Activated T-helper 17 cell treated with anti-CD3 and anti-CD28 coated beads, Interleukin-2, amount 50 U/mL, for 72 hours (primary cell): ENCODE measurements at places on chromosomes 3 and 15. TPM values are rescaled to one million over a fixed set of nuclear protein-coding genes. Genes with fewer than 3 reads are reported as not detected.
A peak's percentile ranks its signal among the peaks of the same experiment; 100 is the strongest.

DNA sequence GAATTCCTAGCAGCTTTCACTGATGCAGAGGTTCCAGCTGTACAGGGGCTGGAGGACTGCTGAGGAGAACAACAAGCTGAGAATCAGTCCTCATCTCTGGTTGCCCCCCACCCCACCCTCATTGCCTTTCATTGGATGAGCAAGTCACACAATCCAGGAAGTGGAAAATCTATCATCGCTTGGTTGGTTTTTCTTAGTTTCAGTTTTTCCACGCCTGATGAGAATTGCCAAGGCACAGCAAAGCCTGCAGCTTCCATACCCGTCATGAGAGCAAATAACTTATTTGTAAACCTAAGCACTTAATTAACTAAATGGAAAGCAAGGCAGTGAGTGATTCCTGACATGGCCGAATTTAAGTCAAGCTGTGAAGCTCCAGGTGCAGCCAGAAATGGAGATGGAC, 21.4 kb upstream of the LIPC start:
- no peaks in the 10 kb centered on the region for H3K27me3 ChIP-seq
- H3K4me1 ChIP-seq: peaks cover 4% of the 10 kb centered on the region
- peak; percentile 55 for ATAC-seq
- peak overlapping the region; percentile 84 for H3K27ac ChIP-seq
- peak overlapping the region; percentile 78 for H3K4me3 ChIP-seq

DNA sequence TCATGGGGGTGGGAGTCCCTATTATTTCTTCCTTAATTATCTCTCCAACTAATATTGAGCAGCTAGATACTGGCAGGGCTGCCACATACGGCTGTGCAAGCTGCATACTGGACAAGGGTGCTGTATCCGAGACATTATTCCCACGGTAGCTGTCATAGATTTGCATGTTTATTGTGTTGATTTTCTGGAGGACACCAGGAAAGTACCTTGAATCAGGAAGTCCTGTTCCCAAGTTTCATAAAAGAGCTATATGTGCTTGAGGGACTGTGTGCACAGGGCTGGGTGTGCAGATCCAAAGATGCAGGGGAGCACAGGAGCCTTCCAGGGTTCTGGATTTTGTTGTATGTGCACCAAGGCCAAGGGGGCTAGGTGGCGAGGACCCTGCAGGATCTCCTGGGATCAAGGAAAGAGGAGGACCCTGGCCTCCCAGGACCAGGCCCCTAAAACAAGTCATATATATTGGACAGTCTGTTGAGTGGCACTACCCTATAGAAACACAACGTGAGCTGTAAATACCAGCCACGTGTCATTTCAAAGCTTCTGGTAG, 119.2 kb upstream of the ALDH1A3 start:
- no peaks in the 10 kb centered on the region for H3K4me1 ChIP-seq
- H3K27ac ChIP-seq: no peak overlapping the region
- H3K36me3 ChIP-seq: no peaks in the 10 kb centered on the region
- no peak for ATAC-seq
- peaks cover 31% of the 10 kb centered on the region for H3K27me3 ChIP-seq

DNA sequence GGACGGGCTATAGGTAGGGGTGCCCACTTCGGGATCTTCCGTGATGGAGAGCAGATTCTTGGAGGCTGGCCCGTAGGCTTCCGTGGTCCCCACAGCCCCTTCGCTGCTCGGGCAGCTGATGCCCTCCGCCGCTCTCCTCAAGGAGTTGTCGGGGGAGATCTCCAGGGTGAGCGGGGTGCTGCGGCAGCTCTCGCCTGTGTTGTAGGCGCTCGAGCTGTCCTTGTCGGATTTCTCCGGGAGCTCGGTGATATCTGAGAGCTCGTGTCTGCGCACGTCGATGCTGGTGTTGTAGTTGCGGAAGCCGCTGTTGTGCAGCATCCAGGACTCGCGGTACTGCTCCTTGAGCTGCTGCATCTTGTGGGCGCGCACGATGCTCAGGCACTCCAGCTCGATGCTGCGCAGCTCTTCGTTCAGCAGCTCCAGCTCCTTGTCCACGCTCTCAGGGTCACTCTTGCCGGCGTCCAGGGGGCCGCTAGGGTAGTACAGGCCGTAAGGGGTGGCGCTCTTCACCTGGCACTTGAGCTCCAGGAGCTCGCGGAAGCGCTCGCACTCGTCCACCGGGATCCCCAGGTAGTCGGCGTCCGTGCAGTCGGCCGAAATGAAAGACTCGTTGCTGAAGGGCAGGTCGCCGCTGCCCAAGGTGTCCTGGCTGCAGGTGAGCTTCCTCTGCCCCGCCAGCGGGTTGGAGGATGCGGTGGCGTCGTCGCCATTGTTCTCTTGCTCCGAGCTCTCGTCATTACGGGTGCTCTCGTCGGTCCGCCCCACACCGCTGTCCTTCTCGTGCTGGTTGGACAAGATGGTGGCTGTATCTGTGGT, 240.4 kb downstream of the PDZRN3 start:
- ATAC-seq: no peak
- no peaks in the 10 kb centered on the region for H3K4me1 ChIP-seq
- H3K27me3 ChIP-seq: no peaks in the 10 kb centered on the region

DNA sequence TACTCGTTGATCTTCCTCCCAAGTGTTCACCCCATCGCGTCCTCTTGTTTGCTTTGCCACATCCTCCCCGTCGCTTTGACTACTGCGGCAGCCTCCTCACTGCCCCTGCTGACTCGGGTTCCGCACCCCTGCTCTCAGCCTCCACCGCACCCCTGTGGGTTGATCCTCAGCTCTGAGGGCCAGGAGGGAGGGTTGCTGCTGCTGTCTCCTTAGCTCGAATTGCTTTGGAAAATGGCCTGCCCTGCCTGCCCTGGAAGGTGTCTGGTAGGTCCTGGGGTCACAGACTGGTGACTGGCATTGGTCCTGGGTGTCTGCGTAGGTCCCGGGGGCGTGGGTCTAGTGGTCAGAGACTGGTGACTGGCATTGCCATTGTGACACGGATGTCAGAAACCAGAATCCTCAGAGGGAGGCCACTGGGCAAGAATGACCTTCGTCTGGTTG, 9.4 kb downstream of the MUC4 start:
- peak overlapping the region; percentile 78 for H3K27ac ChIP-seq
- H3K27me3 ChIP-seq: peaks cover 4% of the 10 kb centered on the region
- peak; percentile 82 for ATAC-seq
- no peaks in the 10 kb centered on the region for H3K36me3 ChIP-seq

DNA sequence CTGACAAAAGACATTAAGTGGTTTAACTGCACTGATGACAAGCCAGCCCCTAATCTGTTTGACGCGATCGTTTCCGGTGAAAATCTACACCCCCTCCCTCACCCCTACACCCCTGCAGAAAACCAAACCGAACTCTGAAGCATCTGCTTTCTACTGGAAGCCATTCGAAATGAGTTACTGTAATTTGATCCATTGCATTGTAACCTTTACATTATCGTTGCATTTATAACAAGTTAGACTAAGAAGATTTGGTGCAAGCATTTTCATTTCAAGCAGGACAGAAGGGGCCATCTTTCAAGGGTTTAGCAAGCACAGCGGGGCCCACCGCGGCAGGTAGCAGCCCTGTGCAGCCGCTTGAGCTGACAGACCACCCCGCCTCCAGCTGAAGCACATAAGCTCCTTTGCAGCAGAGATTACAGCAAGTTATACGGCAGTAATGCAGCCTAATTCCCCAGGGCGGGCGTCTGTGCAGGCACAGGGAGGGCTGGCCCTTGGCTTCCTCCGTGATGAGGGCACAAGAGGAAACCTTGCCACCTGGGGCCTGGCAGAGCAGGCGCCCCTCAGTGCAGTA, 79.3 kb downstream of the CHSY1 start:
- H3K27ac ChIP-seq: no peak overlapping the region
- no peak for ATAC-seq
- H3K27me3 ChIP-seq: no peaks in the 10 kb centered on the region
- no peak overlapping the region for H3K4me3 ChIP-seq
- peaks cover 19% of the 10 kb centered on the region for H3K4me1 ChIP-seq

DNA sequence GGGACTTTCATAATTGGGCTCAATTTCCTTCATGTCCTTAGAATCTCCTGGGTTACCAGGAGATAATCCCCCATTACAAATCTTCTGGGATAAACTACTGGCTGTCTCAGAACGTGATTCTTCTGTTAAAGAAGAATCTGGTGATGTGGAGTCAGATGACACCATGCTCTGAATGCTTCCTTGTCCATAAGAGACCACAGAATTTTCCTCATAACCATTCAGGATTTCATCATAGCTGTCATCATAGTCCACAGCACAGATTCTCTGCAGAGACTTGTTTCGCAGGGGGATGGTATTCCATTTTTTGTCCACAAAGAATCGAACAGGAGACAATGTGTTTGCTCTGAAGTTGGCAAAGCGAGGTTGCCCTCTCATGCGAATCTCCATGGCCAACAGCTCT, 109.8 kb upstream of the TSPAN3 start:
- H3K36me3 ChIP-seq: no peaks in the 10 kb centered on the region
- no peak overlapping the region for H3K4me3 ChIP-seq
- H3K4me1 ChIP-seq: peaks cover 15% of the 10 kb centered on the region
- H3K27me3 ChIP-seq: no peaks in the 10 kb centered on the region
- H3K27ac ChIP-seq: peak overlapping the region; percentile 55

DNA sequence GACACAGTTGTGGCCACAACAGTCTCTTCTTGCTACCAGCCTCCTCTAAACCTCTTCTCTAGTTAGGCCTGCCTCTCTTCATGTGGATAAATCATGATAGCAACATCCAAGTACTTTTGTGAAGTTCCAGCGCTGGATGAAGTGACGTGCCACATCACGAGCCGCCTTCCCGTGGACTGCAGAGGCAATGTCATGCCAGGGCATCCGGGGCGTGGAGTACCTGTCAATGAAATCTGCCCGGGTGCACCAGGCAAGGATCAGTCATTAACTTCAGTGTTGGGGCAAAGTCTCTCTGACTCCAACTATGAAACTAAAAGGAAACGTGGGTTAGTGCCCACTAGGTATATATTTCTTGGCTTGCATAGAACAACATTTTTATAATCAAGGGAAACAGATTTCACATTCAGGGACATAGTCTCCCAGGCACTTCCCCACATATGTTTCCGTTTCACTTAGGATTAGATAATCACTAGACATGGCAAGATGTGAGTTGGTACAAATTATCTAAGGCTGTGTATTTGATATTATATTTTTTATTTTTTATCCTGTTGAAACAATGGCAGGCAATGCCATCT, 133.6 kb downstream of the PLD1 start:
- no peak overlapping the region for H3K27ac ChIP-seq
- no peak overlapping the region for H3K4me3 ChIP-seq
- H3K4me1 ChIP-seq: no peaks in the 10 kb centered on the region

GRCh38 chr3:133329626-133330025, 70.2 kb upstream of the BFSP2 start:
- H3K4me1 ChIP-seq: no peaks in the 10 kb centered on the region
- H3K27ac ChIP-seq: no peak overlapping the region
- H3K4me3 ChIP-seq: no peak overlapping the region
- peaks cover 4% of the 10 kb centered on the region for H3K27me3 ChIP-seq
- no peaks in the 10 kb centered on the region for H3K36me3 ChIP-seq

DNA sequence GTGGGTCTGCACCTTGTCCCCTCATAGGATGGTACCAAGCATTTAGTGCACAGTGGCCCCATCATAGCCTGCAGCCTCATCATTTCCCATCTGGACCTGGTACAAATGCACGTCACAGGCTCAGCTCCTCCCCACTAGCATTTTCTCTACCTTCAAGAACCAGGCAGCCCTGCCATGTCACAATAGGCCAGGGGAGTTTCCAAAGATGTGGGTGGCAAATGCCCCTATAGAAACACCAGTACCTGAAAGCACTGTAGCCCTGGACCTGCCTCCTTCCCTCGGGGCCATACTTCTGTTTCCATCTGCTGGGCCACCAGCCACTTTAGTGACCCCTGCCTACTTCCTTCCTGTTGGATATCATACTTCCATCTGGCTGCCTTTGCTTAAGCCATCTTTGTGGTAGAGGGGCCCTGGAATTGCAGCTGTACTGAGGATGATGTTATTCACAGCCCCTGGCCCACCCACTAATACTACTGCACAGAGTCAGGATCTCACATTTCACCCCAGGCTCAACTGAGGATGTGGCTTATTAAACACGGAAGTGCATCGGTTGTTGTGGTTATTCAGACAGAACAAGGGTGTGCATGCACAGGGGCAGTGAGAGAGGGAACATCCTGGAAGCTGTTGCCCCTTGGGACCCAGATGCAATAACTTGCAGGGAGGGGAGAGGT, 3.8 kb downstream of the TCTA start:
- H3K27me3 ChIP-seq: no peaks in the 10 kb centered on the region
- peaks cover 60% of the 10 kb centered on the region for H3K36me3 ChIP-seq
- peak; percentile 33 for ATAC-seq
- H3K27ac ChIP-seq: peak overlapping the region; percentile 91
- H3K4me1 ChIP-seq: peaks cover 33% of the 10 kb centered on the region

DNA sequence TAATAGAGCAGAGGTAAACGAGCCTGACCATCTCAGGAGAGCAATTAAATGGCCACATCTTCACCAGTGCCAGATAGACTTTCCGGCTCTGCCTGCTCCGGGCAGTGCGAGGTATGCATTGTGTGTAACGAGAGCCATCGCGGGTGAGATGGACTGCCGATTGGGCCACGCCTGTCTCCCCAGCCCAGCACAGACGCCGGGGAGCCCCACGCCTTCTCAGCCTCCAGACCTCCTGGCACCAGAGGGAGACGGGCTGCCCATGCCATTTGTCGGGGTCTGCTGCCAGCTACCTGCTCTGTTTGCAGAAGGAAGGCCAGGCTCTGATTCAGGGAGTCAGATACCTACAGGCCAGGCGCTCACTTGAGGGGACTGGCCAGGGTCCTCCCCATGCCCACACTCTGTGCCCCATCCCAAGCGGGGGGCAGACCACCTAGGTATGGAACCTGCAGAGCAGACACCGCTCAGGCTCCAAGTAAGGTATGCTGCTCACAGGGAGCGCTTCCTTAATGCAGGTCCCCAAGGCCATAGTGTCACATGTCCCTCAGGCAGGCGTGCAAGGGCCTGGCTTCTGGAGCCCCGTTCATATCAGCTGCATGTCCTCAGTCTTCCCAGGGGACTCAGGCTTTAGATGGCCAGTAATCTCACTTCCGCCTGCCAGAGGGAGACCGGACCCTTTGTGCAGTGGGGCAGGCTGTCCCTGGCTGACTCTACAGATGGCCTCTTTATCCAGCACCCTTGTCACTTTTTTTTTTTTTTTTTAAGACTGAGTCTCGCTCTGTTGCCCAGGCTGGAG, 62.2 kb downstream of the DNAJB8 start:
- H3K4me3 ChIP-seq: no peak overlapping the region
- H3K27ac ChIP-seq: no peak overlapping the region

DNA sequence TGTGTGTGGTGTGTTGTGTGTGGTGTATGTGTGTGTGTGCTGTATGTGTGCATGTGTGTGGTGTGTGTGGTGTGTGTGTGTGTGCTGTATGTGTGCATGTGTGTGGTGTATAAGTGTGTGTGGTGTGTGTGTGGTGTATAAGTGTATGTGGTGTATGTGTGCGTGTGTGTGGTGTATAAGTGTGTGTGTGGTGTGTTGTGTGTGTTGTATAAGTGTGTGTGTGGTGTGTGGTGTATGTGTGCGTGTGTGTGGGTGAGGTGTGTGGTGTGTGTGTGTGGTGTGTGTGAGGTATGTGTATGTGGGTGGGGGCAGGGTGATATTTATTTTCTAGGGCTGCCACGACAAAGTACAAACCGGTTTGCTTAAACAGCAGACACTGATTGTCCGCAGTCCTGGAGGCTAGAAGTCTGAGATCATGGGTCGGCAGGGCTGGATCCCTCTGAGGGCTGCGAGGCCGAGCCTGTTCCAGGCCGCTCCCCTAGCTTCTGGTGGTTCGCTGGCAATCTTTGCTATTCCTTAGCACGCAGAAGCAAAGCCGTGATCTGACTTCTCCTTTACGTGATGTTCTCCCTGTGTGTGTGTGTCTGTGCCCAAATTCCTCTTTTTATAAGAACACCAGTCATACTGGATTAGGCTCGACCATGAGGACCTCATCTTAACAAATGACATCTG, 160.2 kb downstream of the XXYLT1 start:
- no peaks in the 10 kb centered on the region for H3K36me3 ChIP-seq
- peaks cover 6% of the 10 kb centered on the region for H3K4me1 ChIP-seq
- ATAC-seq: no peak
- no peak overlapping the region for H3K4me3 ChIP-seq
- no peak overlapping the region for H3K27ac ChIP-seq

FAM98B gene
- total RNA-seq: 28.5 TPM

GP9 gene
- total RNA-seq: not detected
